Stimulated activated CD8-positive, alpha-beta memory T cell treated with anti-CD3 and anti-CD28 coated beads, Interleukin-15, amount 100 ng/mL, for 4 hours (primary cell): ENCODE measurements at places on chromosomes 12 and 14.

GRCh38 chr12:132071040-132071810 is 72.9 kb downstream of the DDX51 start:
- no peak for DNase-seq

DNA sequence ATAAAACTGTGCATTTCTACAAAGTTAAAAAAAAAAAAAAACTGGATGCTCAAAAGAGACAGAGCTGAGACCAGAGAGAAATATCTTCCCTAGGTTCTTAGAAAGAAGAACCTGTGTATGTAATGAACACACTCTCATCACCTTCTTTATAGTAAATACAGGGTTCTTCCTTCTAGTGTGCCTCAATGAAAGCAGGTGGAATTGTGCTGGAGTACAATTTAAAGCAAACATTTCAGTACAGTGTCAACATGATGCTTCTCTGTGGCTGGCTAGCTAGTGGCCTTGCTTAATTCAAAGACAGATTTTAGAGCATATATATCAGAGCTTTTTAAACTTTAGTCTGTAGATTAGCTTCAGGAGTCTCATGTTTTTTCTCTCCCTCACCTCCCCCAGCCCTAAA is 249.8 kb upstream of the ARHGAP5 start:
- no peak for DNase-seq

- DNase-seq = no peak
Measured at GRCh38 chr14:22870811-22871223, 723 bp upstream of the LRP10 start.

DNA sequence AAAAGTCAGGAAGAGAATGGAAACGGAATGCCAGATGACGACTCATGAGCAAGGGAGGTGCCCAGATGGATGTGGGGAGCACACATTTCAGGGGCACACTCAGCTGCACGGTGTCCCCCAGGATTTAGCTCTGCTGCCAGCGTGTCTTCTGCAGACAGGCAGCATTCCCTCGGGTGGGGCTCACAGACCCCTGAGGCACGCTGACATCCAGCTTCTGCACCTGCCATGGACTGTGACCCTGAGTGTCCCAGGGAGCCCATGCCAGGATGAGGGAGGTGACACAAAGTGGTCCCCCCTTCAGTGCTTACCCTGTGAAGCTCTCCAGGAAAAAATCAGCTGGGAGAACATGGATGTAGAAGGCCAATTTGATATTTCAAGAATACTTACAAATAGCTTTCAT is 84.2 kb downstream of the PIWIL1 start:
- DNase-seq = no peak

- no peak for DNase-seq
Measured at GRCh38 chr14:69571449-69572029, 3.1 kb downstream of the CCDC177 start.

GRCh38 chr12:85998074-85998473 is 124.0 kb downstream of the NTS start:
- no peak for DNase-seq

GRCh38 chr12:8914716-8915526 is 612 bp downstream of the PHC1 start:
- peak; percentile 36 for DNase-seq

DNA sequence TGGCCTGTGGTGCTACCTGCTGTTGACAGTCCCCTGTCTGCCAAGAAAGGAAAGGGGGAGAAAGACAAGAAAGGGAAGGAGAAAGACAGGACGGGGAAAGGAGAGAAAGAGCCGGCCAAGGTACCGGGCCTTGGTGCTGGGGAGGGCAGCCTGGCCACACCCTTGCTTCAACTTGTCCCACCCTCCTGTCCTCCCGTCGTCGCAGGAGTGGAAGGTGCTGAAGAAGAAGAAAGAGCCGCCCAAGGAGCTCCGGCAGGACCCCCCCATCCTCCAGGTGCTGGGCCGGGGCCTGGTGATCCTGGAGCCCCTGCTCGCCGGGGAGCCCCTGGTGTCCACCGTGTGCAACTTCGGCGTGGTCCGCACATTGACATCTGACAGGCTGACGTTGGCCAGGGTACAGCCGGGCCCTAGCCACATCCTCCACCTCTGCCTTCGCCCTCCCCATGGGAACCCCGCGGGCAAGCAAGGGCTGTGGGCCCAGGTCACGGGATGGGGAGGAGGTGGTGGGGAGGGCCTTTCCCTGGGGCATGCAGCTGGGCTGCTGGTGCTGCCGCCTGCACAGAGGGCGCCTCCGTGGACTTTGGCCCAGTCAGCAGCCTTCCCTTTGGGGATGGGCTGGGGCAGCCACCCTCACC is 2.9 kb upstream of the B3GNT4 start:
- no peak for DNase-seq

DNA sequence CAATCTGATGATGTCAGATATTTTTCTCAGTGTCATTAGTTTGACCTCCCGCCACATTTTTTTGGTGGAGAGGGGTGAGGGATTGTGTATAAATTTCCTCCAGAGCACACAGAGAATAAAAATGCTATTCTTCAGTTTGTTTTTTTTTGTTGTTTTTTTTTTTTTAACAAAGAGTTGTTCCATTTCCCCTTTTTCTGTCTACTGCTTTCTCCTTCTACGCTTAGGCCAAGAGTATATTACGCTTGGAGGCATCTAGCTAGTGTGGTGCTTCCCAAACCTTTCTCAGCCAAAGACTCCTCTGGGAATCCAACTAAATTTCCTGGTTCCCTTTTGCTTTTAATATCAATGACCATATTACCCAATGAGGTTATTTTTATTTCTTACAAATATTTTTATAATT is 465.6 kb downstream of the ZFP36L1 start:
- no peak for DNase-seq
